ENCODE measurements at places on chromosomes 3 and 15.

GRCh38 chr3:105616374-105617121 lies 249.8 kb downstream of the ALCAM start:
- no peak overlapping the region for H3K27ac ChIP-seq
- H3K36me3 ChIP-seq = no peaks in the 10 kb centered on the region
- H3K4me3 ChIP-seq = no peak overlapping the region
- no peak for DNase-seq

- H3K27ac ChIP-seq = no peak overlapping the region
- no peaks in the 10 kb centered on the region for H3K27me3 ChIP-seq
- H3K4me1 ChIP-seq = no peaks in the 10 kb centered on the region
- no peak for DNase-seq
- no peaks in the 10 kb centered on the region for H3K36me3 ChIP-seq
Measured at GRCh38 chr3:67875338-67875737, 220.9 kb upstream of the SUCLG2 start.

DNA sequence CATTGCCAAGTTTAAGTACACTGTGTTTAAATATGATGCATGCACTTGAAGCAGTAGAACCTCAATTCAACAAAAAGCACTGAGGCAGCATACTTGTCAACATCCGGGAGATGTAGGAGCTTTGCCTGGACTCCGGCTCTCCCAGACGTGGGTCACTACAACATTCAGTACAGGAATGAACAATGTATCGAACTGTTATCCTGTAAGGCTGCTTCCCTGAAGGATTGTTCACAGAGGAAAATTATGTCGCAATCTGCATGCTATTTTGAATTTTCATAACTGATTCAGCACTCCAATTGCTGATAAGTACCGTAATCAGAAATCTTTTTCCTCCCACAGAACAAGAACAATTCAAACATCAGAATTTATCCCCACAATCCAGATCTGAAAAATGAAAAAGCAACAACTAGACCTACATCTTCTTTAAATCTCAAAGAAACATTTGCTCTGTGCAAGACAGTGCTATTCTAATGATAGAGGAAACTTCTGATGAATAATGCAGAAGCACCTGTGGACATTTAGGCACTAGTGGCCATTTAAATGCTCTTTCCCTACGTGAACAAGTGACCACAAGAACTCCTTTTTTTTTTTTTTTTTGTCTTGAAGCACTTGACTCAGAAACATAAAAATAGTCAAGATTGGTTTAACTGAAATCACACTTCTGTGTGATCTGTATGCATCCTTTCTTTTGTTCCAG lies 113.4 kb downstream of the PLCH1 start:
- no peak overlapping the region for H3K4me3 ChIP-seq
- no peaks in the 10 kb centered on the region for H3K36me3 ChIP-seq
- no peak overlapping the region for H3K27ac ChIP-seq

DNA sequence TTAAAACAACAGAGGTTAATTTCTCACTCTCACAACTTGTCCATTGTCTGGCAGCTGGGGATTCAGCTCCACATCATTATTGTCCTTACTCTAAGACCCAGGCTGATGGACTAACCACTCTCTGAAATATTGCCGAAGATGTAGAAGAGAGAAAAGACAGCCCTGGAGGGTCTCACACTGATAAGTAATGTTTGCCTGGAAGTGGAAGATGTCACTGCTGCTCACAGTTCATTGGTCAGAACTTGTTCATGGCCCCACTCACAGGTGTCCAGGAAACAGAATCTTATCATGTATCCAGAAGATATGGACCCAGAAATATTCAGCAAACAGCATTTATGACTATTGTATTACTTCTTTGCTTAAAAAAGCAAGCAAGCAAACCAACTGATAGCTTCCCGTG lies 62.2 kb upstream of the LPP start:
- H3K27me3 ChIP-seq = no peaks in the 10 kb centered on the region
- H3K4me3 ChIP-seq = no peak overlapping the region
- H3K27ac ChIP-seq = no peak overlapping the region
- H3K4me1 ChIP-seq = peaks cover 50% of the 10 kb centered on the region

DNA sequence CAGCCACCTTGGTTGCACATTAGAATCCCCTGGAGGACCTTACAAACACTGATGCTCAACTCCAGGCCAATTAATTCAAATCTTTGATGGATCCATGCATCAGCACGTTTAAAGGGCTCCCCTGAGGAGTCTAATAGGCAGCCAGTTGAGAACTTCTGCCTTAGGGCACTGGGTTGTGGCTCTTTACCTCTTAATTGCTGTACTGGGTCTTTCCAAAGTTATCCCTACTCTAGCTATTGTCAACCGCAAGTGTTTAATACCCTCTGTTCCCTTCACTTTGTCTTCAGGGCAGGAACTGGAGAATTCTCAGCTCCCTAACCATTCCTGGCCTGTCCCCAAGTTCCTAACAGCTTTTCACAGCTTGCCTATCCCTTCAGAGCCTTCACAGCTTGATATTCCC lies 15.0 kb upstream of the FAM174B start:
- H3K36me3 ChIP-seq = no peaks in the 10 kb centered on the region
- 0 out of 2 replicates have a peak, but pooled peaks cover 2% of the 10 kb centered on the region for H3K27me3 ChIP-seq
- H3K27ac ChIP-seq = no peak overlapping the region
- DNase-seq = no peak

DNA sequence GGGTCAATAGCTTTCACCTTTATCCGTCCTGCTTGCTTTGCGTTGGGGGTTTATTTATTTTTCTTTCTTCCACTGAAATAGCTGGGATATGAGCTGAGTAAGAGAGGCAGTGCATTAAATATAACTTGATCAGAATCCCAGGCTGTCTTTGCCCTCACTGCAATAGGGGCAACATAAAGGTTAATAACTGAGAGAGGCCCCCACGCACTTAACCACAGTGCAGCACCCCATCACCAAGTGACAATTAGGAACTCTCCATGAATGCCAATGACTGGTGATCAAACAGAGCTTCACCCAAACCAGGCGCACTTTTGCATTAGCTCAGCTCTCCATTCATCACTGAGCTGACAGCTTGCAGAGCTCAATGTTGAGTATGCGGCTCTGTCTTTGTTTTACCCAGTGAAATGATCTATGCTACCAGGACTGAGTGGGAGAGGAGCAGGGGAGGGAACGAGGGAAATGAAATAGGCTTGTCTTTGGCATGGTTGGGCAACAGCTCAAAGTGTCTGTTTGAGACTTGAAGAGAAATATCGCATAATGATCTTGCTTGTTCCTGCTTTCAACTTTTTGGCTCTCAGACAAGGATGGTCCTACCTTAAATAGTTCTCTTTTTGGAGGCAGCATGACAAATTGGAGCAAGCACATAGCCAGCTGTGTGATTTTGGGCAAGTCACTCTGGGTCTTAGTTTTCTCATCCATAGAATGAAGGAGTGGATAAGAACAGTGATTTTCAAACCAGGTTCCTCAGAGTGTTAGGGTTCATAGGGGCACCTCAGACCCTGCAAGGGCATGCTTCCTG lies 14.5 kb upstream of the GLCE start:
- no peak overlapping the region for H3K27ac ChIP-seq
- no peaks in the 10 kb centered on the region for H3K27me3 ChIP-seq
- no peaks in the 10 kb centered on the region for H3K4me1 ChIP-seq
- no peak for DNase-seq
- H3K36me3 ChIP-seq = no peaks in the 10 kb centered on the region

DNA sequence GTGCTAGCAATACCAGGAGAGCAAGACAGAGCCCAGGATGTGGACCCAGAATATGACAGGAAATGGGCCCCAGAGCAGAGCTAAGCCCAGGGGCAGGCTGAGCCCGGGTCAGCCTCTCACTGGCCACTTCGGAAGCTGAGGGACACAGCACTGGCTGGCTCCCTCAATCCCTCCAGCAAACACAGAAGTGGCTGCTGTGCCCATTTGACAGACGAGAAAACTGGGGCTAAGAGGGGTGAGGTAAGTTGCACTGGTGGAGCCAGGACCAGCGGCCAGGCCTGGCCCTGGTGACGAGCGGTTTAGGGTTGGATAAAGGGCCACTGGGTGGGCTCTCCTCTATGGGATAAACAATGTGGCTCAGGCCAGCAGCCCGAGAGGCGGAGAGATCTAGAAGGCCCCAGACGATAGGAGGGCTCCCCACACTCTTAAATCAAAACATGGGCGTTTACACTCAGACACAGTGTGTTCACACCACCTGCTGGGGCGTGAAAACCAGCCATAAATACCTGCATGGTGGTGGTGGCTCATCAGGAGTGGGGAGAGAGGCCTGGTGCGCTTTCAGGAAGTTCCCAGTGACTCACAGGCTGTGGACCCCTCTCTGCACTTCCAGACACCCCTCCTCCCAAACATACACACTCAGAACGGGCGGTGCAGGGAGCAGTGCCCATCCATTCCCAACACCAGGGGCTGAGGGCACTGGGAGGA lies 12.0 kb upstream of the LINGO1 start:
- H3K36me3 ChIP-seq = no peaks in the 10 kb centered on the region
- DNase-seq = no peak
- H3K4me3 ChIP-seq = no peak overlapping the region
- H3K27me3 ChIP-seq = no peaks in the 10 kb centered on the region
- H3K27ac ChIP-seq = no peak overlapping the region
- H3K4me1 ChIP-seq = no peaks in the 10 kb centered on the region

- no peak for DNase-seq
- no peaks in the 10 kb centered on the region for H3K27me3 ChIP-seq
- H3K27ac ChIP-seq = no peak overlapping the region
- no peaks in the 10 kb centered on the region for H3K36me3 ChIP-seq
- H3K4me3 ChIP-seq = no peak overlapping the region
Measured at GRCh38 chr15:82178061-82178460, 84.5 kb downstream of the EFL1 start.

DNA sequence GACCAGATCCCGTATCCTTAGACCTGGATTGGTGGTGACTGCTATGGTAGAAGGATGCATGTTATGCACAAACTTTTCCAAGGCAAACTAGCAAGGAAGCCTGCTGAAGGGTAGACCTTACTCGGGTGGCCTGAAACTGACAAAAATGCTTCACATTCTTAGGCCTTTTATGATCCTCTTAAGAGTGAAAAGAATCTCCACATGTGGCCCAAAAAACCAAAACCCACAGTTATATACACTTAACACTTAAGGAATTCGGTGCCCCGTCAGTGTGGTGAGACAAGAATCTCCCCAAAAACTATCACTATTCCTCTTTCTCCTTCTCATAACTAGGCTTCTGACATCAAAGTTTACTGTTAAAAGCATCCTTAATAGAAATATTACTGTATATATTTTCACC lies 130.1 kb upstream of the SOX2 start:
- no peak overlapping the region for H3K4me3 ChIP-seq
- H3K4me1 ChIP-seq = no peaks in the 10 kb centered on the region
- no peak overlapping the region for H3K27ac ChIP-seq
- H3K27me3 ChIP-seq = no peaks in the 10 kb centered on the region

GRCh38 chr15:69593981-69594966 lies 141.7 kb downstream of the RPLP1 start:
- no peaks in the 10 kb centered on the region for H3K4me1 ChIP-seq
- H3K36me3 ChIP-seq = no peaks in the 10 kb centered on the region
- no peak for DNase-seq
- no peaks in the 10 kb centered on the region for H3K27me3 ChIP-seq
- H3K4me3 ChIP-seq = no peak overlapping the region

- H3K27ac ChIP-seq = no peak overlapping the region
- H3K4me1 ChIP-seq = peaks cover 5% of the 10 kb centered on the region
- no peak overlapping the region for H3K4me3 ChIP-seq
- H3K36me3 ChIP-seq = no peaks in the 10 kb centered on the region
- H3K27me3 ChIP-seq = no peaks in the 10 kb centered on the region
Measured at GRCh38 chr15:38707802-38708671, 143.4 kb upstream of the RASGRP1 start.
